ENCODE measurements at places on chromosomes 3 and 15. TPM values are rescaled to one million over a fixed set of nuclear protein-coding genes. Genes with fewer than 3 reads are reported as not detected.

DNA sequence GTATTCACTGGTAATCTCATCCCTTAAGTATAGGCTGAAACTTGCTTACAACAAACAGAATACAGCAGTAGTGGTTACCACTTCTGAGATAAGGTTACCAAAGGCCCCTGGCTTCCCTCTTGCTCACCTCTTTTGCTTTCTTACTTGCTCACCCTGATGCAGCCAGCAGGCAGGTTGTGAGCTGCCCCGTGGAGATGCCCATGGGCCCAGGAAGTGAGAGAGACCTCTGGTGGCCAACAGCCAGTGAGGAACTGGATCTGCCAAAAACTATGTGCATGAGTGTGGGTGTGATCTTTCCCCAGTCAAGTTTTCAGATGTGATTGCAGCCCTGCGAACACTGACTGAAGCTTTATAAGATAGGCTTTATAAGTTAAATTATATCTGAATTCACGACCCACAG is 48.7 kb downstream of the NMNAT3 start:
- no peak for DNase-seq

- no peak for DNase-seq
Observed at GRCh38 chr3:69095636-69096035, 10.9 kb downstream of the ARL6IP5 start.

DNA sequence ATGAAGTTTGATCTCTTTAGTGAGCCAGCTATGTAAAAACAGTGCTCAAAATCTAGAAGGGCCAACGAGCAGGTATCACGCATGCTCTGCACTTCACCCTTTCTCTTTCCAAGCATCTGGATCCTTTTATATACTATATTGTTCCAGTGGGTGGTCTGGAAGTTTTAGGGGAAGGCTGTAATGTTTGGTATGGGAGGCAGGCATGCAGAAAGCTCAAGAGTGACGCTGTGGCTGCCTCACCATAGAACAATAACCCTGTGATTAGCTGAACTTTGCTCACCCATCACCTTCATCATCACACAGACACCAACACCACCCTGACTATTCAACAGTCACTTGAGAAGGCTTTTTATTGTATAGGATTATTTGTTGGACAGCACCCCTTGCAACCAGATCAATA is 81.6 kb downstream of the FBN1 start:
- no peak for DNase-seq

- DNase-seq: no peak
Observed at GRCh38 chr3:3499987-3500386, 299.2 kb upstream of the LRRN1 start.

Gene SHC4
- not detected for polyA plus RNA-seq

GRCh38 chr3:8987645-8988383 is 24.5 kb upstream of the RAD18 start:
- DNase-seq: peak; percentile 74

- DNase-seq: no peak
Observed at GRCh38 chr15:94924971-94925598, 693.7 kb downstream of the MCTP2 start.

Gene IL16
- polyA plus RNA-seq: 279 TPM

Data from CD4-positive, CD25-positive, alpha-beta regulatory T cell (primary cell).